ENCODE measurements at places on chromosomes 7 and 10.

GRCh38 chr7:26860361-26860760, 4.0 kb downstream of the SKAP2 start:
- no peak for DNase-seq

- DNase-seq, result no peak
Measured at GRCh38 chr7:106731187-106731586, 70.2 kb upstream of the CCDC71L start.

- no peak for DNase-seq
Measured at GRCh38 chr10:88979153-88979562, 11.4 kb upstream of the FAS start.

- DNase-seq, result no peak
Measured at GRCh38 chr10:30028006-30028737, 31.2 kb downstream of the JCAD start.

- DNase-seq, result no peak
Measured at GRCh38 chr10:91614225-91614624, 18.6 kb downstream of the PPP1R3C start.

DNA sequence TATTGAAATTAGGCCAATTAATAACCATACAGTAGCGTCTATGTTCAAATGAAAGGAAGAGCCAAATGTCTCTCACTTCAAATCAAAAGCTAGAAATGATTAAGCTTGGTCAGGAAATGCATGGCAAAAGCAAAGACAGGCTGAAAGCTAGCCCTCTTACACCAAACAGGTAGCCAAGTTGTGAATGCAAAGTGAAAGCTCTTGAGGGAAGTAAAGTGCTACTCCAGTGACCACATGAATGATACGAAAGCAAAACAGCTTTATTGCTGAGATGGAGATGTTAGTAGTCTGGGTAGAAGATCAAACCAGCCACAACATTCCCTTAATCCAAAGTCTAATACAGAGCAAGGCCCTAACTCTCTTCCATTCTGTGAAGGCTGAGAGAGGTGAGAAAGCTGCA, 123.8 kb downstream of the TEX36 start:
- no peak for DNase-seq

GRCh38 chr7:101077303-101078086, 7.8 kb upstream of the TRIM56 start:
- DNase-seq, result peak; percentile 74

DNA sequence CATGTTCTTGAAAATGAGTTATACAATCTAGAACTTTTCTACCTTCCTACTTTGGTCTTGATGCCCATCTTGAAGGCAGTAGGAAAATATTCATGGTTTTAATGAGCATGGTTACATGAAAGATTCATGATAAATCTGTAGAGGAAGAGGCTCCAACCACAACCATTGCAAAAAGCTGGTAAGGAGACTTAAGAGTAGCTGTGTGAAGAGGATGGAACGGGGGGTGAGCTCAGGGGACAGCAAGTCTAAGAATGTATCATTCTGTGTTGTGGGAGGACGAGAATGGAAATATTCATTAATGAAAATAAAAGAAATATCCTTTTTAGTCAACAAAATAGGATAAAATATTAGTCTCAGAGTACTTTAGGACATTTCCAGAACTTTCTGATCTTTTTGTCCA, 81.1 kb downstream of the BMPER start:
- no peak for DNase-seq

Measured in neuronal stem cell (in vitro differentiated cells).